ENCODE measurements at places on chromosomes 2 and 18.

DNA sequence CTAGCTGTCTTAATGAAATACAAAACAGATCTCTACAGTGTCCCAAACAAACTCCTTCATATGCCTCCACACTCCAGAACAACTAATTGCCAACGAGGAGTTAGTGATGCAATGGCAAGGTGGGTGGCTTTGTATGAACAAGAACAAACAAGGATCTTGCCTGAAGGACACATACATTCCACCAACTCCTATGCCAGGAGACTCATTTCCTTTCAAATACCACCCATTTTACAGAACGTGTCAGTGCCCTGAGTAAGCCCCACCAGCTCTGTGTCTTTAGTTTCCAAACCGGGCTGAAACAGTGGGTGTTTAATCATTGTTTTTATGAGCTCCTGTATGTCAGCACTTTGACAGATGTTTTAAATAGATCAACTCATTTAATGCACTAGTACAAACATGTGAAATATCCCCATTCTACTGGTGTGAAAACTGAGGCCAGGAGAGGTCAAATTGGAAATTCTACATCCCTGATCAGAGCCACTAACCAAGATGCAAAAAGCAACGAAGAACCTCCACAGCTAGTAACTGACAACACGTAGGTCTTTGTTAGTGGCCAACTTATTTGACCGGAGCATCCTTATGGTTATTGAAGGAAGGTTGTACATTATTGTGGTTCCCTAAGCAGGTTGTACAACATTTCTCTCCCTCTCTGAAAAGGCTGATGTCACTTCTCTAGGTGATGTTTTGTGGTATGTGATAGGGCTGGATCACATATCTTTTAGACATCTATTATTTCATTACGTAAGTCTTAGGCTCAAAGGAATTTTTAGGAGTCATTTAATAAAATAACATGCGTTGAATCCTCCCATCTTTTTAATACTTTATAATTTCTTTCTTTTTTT, 534.9 kb upstream of the TNP1 start:
- no peak for DNase-seq

GRCh38 chr2:234156326-234156725, 105.8 kb downstream of the SPP2 start:
- DNase-seq, result peak; percentile 63

DNA sequence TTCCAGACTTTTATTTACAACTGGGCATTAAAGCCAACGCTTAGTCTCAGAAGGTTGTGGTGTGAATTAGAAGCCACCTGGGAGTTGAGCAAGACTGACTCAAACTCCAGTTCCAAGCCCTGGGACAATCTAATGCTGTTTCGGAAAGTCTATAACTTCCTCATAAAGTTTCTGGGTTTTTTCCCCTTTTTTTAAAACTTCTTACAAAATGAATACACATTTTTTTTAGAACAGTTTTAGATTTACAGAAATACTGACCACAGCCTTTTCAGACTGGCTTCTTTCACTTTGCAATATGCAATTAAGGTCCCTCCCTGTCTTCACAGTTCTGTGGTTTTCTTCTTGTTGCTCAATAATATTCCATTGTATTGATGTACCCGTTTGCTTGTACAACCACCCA, 115.9 kb upstream of the TWIST2 start:
- DNase-seq, result no peak

DNA sequence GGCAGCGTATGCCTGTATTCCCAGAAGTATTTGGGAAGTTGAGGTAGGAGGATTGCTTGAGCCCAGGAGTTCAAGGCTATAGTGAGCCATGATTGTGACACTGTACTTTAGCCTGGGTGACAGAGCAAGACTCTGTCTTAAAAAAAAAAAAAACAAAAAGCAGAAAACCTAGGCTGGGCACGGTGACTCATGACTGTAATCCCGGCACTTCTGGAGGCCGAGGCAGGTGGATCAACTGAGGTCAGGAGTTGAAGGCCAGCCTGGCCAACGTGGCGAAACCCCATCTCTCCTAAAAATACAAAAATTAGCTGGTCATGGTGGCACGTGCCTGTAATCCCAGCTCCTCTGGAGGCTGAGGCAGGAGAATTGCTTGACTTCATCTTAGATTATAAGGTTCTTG, 46.4 kb downstream of the MTA3 start:
- no peak for DNase-seq
